RWPE2 (cell line): ENCODE measurements at places on chromosomes 4 and X.

- DNase-seq: no peak
These were observed 87.7 kb upstream of the STS start for GRCh38 chrX:7059859-7060258.

DNA sequence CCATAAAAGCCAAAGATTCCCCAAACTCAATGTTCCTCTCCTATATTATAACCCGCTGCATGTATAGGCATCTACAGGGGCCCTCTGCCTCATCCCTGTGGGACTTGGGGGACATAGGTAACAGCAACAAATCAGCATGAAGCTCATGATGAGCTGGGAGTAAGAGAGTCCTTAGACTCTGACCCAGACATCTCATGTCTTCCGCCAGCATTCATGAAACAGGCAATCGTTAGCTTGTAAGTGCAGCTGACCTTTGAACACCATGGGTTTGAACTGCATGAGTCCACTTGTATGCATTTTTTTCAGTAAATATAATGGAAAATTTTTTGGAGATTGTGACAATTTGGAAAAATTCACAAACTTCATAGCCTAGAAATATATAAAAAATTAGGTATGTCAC is 10.4 kb upstream of the SCOC start:
- no peak for DNase-seq

DNA sequence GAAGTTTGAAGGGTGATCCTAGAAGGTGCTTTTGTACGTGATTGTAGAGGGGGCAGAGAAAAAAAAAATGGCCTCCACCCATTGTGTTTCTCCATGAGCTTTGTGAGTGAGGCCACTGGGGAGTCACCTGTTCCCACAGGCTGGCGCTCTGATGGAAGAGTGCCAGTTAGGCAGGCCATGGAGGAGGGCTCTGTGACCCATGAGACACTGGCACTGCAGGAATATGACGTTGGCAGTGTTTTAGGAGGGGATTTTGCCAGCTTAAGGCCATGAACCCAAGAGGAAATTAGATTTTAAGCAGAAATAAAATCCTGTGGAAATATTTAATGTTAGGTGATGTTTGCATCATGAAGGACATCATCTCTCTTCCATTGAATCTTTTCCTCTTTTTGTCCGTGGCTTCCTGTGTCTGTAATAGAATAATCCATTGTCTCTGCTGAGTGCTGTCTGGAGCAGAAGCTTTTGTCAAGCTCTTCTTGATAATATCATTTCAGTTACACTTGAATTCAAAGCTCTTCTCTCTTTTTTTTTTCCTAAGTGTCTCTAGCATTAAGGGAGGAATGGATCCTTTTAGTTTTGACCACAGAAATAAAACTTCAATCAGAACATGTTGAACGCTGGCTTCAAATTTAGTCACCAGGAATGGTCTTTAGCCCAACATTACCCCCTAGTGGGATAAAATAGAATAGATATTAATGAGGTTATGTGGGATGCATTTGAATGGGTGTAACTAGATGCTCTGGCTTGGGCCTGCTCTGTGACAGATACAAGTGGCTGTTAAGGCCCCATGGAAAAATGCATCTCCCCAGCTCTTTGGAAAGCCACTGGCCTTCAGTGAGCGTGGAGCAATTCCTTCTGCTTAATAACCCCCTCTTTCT is 41.0 kb upstream of the UCP1 start:
- no peak for DNase-seq

DNA sequence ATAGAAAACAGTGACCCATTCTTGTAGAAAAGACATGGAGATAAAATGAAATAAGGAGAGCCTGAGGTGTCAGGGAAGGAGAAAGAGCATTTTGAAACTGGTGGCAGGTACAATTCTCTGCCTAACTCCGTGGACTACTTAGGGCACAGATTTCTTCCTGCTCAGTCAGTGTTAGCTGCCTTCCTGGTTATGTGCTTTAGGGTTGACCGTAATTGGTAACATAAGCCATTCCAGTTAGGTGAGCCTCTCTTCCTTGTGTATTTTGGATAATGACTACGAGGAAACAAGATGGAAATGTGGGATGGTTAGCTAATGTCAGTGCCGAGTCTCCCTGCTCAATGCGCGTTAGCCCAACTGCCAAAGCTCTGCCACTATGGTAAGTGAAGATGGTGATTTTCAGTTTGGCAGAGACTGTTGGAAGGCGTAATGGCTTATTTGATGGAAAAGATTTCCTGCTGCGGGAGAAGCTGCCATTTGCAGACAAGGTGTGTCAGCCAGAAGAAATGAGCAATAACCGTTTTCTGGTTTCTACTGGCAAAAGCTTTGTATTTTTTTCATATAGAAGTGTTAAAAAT is 174.1 kb downstream of the CBR4 start:
- no peak for DNase-seq

DNA sequence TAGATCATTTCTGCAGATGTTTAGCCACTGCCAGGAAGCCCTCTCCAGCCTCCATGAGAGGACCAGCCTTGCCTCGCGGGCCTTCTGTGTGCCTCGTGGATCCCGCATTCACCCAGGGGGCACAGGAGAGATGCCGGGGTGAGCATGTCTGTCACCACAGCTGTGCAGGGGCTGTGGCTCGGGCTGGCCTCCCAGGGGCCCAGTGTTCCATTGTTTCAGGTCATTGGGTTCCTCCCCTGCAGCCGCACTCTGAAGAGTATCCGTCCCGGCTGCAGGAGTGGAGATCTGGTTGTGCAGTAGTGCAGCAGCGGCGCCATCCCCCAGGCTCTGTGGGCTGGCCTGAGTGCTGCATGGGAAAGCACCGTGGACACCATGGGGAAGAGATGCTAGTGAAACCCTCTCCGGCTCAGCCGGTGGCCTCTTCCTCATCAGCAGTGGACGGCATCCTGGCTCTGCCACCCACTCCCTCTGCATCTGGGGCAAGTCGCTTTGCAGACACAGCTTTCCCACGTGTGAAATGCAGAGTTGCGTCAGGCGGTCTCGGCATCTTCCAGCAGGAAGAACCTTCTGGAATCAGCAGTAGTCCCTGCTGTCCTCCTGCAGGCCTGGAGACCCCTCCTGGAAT is 29.1 kb downstream of the TBC1D14 start:
- DNase-seq: no peak

GRCh38 chr4:40848940-40849339 is 99.2 kb downstream of the NSUN7 start:
- DNase-seq: no peak

DNA sequence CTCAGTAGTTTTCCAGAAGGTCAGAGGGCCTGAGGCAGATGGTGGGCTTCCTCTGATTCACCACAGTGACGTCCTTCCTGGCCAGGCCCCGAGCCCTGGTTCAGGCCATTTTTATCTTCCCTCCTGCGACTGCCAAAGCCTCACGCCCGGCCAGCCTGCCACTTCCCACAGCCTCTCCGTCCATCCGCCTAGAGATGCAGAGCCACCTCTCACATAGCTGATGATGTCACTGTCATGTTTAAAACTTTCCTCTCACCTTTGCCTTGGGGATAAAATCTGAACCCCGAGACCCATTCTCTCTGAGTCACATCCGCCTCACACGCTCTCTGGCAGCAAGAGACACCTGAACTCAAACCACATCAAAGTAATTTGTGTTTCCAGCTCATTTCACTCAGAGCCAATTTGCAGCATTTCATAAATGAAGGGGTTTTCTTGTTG is 175.3 kb downstream of the QDPR start:
- DNase-seq: no peak

- DNase-seq: no peak
These were observed 2.8 kb downstream of the ERVMER34-1 start for GRCh38 chr4:52748432-52748831.

DNA sequence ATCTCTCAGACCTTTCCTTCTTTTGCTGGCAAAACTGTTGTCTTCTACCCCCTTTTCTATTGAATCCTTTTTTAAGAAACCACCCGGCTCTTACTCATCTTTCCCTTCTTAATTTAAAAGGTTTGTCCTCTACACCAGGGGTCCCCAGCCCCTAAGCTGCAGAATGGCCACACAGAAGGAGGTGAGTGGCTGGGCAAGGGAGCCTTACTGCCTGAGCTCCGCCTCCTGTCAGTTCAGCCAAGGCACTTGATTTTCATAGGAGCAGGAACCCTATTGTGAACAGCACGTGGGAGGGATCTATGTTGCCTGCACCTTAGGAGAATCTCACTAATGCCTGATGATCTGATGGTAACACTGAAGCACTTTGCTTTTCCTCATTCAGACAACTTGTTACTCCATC is 726.3 kb upstream of the INTU start:
- DNase-seq: no peak
